ENCODE measurements at places on chromosomes 6 and 20.
A peak's percentile ranks its signal among the peaks of the same experiment; 100 is the strongest.

GRCh38 chr20:24382331-24382730 is 87.1 kb upstream of the SYNDIG1 start:
- no peak for DNase-seq

GRCh38 chr6:157456524-157456829 is 75.5 kb downstream of the ZDHHC14 start:
- DNase-seq, result no peak

DNA sequence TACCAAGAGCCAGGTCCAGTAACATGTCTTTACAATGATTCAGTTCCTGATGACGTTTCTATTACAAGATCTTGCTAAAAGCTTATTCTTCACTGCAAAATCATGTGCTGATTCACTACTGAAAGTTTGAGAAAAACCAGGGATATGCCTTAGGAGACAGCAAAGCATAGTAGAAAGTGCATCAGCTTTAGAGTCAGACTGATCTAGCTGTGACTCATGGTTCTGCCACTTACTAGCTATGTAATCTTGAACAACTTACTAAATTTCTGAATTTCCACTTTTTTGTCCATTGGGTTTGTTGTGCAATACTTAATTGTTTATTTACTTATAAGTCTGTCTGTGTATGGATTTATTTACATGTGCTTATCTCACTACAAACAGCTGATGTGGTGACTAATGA is 198.5 kb upstream of the RSPO3 start:
- no peak for DNase-seq

- DNase-seq, result no peak
These were observed 459.7 kb upstream of the HTR1E start for GRCh38 chr6:86477500-86478148.

DNA sequence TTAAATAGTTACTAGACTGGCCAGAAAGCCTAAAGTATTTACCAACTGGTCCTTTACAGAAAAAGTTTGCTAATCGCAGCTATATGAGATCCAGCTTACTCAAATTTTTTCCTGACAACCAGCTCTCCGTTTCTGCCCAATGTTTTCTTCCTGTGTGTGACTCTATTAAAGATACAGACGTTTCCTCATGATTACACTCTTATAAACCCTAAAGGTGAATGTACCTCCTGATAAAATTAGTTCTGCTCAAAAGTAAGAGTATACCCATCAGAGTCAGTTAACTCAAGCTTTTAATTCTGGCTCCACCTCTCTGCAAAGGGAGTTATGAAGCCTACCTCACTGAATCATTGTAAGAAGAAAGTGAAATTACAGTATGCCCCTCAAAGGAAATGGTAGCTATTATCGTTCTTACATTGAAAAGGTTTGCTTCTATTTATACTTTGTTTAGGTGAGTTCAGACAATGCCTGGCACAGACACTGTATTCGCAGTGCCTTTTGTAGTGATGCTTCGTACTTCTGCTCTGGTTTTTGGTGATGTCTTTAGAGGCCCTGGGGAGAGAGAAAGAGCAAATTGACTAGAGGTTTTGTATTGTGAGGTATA is 10.2 kb upstream of the MROH8 start:
- DNase-seq, result no peak

DNA sequence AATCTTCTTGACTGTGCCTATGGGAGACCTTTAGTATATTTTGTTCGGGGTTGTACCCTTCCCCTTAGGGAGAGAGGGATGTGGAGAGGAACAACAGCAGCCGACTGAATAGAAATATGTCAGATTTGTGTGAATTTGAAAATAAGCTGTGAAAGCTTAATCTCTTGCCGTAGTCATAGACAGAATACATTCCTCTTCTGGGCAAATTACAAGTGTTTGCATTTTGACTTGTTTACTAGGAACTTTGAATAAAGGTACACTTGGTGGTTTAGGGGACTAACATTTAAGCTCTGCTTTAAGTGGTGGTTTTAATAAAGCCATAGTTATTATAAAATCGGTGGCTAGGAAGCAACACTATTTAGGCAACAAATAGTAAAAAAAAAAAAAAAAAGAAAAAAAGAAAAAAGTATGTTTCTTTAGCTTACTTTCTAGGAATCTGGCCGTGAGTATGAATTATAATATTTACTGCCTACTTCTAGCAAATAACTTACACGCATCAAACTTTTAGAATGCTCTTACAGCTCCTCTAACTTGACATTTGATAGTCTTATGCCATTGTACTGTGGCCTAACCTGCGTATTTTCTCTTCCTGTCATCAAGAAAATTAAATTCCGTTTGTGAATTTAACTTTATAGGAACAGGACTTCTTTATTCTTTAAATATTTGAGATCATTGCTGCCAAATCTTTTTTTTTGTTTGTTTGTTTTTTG is 65.1 kb downstream of the ZBTB2 start:
- no peak for DNase-seq

DNA sequence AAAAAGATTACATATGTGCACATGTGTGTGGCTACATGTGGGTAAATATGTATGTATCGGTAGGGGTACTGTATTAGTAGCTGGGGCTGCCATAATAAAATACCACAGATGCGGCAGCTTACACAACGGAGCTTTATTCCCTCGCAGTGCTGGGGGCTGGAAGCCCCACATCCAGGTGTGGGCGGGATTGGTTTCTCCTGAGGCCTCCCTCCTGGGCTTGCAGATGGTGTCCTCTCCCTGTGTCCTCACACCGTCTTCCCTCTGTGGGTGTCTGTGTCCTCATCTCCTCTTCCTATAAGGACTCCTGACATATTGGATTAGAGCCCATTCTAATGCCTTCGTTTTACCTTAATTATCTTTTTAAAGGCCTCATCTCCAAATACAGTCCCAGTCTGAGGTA is 97.7 kb downstream of the LY86 start:
- DNase-seq, result peak; percentile 40

DNA sequence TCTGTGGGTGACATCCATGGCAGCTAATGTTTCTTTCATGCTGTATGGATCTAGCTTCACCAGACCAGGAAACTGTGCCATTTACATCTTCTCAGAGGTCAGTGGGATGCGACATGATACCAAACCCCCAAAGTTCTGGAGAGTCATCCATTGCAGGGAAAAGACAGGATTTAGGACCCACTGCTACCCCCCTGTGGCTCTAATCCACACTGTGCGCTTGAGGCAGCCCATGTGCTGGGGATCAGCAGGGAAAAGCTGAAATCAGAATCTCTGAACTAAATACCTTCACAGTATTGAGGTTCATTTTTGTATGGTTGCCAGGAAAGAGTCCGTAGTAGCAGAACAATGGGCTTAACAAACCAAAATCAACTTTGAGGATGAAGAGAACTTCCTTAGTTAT is 164.4 kb downstream of the TMEM242 start:
- DNase-seq, result no peak

DNA sequence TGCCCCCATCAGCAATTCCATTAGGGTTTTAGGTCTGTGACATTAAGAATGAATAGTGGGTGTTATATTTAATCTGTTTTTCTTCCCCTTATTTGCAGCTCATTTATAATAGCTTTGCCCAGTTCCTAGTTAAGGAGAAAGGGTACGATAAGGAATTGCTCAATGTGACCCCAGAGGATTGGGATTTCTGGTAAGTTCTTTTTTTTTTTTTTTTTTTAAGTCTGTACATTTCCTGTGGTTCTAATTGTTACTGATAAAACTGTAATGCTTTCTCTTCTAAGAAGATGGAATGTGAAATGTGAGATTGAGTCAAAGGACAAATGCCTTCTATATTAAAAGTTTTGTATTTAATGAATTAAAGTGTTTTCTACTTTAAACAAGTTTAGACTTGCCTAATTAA is 5.5 kb downstream of the NT5DC1 start:
- no peak for DNase-seq

GRCh38 chr6:168035098-168035660 is 37.7 kb downstream of the KIF25 start:
- no peak for DNase-seq

- DNase-seq, result no peak
These were observed 33.9 kb downstream of the SCGN start for GRCh38 chr6:25685896-25686295.

DNA sequence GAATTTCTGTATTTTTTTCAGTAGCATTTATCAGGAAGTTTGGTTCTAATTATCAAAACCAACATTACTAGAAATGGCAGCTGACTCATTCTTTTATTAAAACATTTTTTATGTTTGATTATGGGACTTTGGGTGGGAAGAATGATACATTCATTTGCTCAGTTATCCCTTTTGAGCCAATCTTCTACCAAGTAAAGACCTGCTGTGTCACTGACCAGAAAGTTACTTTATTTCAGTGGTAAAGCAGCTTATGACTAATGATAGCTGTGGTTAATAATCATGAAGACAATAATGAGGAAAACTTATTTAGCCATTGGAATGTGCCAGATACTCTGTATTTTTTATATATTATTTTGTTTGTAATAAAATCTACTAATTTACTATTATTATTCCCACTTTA is 142.3 kb downstream of the FARS2 start:
- DNase-seq, result no peak

GRCh38 chr6:120826253-120826652 is 508.0 kb downstream of the TBC1D32 start:
- DNase-seq, result no peak

Data from activated CD8-positive, alpha-beta memory T cell treated with anti-CD3 and anti-CD28 coated beads for 24 hours (primary cell).